ENCODE measurements at places on chromosomes 3 and 15.
A peak's percentile ranks its signal among the peaks of the same experiment; 100 is the strongest.

DNA sequence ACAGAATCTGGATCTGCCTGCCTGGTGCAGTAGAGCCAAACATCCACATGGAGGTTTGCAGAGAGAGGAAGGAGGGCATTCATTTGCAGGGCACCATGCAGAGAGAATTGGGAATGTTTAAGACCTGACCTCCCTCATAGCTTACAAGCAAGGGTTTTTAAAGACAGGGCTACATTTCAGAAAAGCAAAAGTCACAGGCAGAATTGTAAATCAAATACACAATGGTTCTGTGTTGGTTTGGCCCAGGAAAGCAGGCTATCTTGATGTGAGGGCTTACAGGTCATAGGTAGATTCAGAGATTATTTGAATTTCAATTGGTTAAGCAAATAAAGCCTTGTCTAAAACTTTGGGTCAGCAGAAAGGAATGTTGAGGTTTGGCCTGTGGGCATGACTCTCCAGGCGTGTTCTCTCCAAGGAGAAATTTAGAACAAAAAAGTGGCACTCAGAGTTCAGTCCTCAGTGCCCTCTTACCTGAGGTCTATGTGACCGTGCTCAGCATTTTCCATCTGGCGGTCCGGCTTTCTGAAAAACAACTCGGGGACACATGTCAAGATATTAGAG lies 91.5 kb downstream of the CD47 start:
- no peak for DNase-seq

- DNase-seq = no peak
Measured at GRCh38 chr15:56168394-56168793, 75.3 kb downstream of the RFX7 start.

DNA sequence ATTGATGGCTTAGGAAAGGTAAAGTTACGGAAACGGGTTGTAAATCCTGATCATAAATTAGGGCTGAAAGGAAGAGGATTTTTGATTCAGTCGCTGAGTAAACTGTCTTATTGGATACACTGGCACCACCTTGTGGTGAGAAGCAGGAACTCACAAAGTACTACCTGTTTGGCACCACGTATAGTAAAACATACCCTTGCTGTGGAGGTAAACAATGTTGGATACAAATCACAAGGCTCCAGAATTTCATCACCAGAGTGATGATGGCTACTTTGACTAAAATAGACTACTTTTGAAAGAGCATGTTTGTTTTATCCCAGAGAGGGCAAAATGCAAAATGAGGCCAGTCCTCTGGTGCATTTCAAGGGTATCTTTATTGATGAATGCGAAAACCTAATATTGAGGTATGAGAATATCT lies 216.9 kb downstream of the IGSF11 start:
- DNase-seq = peak; percentile 5

DNA sequence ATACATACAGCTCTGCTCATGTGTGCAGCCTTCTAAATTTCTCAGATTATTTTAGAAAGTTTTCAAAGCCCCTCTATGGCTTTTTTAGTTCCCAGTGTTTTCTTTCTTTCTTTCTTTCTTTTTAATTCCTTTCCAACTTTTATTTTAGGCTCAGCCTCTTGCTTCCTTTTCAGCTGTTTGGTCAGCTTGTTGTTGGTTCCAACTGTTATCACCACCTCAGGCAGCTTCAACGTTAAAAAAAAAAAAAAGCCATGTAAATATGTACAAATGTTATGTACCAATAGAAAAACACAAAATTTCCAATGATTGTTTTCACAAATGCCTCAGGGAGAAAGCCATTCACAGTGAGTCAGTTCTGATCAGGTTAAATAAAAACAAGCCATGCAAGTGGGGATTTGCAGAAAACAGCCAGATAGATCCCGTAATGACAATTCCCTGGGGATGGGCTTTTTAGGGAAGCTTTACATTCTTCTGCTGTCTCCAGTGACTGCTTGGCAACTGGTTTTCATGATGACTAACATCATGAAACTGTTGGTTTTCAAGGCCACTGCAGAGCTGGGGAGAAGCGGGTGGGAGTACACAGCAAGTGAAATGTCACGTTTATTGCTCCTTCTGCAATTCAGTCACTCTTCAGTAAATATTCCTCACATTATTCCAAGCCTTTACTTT lies 908.4 kb downstream of the EPHA3 start:
- DNase-seq = no peak

GRCh38 chr3:149564079-149564478 lies 89.6 kb downstream of the TM4SF4 start:
- DNase-seq = no peak

GRCh38 chr15:40558952-40559742 lies 5.7 kb downstream of the CCDC32 start:
- no peak for DNase-seq

DNA sequence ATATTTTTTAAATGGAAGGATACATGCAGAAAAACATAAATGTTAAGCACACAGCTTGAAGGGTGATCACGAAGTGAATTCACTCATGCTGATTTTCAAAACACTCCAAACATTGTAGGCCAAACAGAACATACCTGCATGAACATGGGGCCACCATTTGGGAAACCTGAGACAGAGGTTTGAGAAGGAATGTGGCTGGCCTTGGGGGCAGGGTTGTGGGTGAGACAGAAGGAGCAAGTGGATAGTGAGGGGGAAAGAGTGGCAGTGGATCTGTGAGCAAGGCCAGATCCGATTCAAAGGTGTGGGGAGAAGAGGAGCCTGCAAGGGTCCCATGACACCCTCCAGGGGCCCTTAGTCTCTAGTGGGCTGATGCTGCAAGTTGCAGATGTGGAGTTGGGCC lies 94.9 kb downstream of the HMG20A start:
- DNase-seq = no peak

- no peak for DNase-seq
Measured at GRCh38 chr3:35120026-35120425, 519.3 kb upstream of the ARPP21 start.

GRCh38 chr3:72830452-72831223 lies 17.6 kb downstream of the SHQ1 start:
- DNase-seq = no peak

DNA sequence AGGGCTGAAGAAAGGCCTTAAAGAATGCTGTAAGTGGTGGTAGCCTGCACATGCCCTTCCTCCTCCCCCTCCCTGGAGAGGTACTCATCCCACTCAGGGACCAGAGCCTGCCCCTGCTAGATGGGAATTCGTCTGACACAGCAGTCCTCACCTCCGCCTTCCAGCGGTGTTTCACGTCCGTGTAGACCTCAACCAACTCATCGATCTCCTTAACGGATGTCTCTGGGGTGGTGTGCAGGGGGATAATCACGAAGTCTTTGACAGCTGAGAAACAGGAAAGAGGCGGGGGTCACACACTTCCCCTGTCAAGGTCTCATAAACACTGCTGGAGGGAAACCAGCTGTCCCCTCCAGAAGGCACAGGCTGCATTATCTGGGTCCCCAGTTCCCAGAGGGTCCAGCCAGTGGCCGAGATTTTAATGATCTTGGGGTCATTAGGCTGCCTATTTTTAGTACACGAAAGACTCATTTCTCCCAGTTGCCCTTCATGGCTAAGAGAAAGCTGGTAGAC lies 9.9 kb downstream of the DNASE1L3 start:
- no peak for DNase-seq

DNA sequence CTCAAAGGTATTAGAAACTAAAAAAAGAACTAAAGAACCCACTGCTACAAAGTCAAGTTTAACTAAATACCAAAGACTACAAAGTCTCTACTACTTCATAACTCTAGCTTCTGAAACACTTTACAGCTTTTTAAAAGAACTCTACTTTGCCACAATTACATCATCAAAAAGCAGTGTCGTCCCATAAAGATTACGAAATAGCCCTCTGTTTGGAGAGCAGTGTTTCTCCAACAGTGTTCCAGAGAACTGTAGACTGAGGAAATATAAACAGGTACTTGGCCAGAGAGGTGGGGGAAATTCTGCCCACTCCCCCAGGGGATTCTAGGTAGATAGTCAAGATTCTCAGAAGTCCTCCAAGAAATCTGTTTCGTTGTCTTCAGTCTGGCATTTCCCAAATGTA lies 225.6 kb downstream of the PDZRN3 start:
- DNase-seq = no peak

DNA sequence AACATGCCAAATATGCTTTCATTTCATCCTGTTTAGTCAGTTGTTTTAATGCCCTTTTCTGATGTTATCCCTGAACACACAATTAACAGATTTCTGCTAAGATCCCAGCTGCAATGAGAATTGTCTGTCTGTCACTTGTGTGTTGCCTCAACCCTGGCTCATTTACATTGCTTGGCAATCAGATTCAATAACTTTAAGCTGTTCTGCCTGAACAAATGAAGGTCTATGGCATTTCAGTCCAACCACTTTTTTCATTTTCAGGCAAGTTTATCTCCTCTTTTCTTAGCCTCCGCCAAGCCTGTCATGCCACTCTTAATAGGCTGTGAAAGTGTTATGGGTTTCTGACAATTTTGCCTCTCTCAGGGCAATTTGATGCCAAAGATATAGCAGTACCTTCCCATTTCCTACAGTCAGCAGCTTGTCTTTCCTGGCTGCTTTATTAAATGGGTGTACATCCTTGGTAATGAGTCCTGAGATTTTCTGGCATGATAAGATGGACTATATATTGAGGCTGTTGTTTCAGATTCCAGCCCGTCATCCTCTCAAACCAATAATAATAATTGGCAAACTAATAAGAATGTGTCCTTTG lies 68.7 kb upstream of the ADAMTS9 start:
- DNase-seq = no peak

- DNase-seq = no peak
Measured at GRCh38 chr3:28859897-28860296, 421.0 kb upstream of the RBMS3 start.

DNA sequence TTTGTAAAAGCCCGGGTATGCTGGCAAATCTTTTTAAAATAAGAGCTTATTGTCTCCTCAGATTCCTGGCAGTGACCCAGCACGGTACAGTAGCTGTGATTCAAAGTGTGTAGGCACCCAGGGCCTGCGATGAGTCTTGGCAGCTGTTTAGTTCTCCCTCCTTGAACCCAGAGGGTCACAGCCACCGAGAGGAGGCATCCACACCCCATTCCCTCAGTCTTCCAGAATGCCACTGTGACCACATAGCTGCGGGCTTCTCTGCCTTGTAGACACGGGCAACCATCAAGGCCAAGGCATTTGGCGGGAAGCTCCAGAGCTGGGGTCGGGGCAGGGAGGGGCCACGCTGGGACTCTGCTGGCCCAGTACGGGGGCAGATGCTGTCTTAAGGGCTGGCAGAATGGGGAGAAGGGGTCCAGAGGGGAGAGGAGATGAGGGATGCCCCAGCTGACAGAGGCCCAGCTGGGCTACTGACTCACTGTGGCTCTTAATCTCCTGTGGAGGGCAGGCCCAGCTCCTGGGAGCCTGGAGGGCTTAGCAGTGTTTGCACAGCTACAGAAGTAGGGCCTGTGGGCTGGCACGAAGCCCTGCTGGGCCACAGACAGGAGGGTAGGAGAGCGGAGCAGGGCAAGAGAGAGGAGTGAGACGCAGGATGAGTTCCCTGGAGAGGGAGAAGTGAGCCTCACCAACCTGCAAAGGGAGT lies 68.8 kb upstream of the DLG1 start:
- no peak for DNase-seq

GRCh38 chr3:139121513-139122220 lies 77.0 kb upstream of the PRR23C start:
- no peak for DNase-seq

DNA sequence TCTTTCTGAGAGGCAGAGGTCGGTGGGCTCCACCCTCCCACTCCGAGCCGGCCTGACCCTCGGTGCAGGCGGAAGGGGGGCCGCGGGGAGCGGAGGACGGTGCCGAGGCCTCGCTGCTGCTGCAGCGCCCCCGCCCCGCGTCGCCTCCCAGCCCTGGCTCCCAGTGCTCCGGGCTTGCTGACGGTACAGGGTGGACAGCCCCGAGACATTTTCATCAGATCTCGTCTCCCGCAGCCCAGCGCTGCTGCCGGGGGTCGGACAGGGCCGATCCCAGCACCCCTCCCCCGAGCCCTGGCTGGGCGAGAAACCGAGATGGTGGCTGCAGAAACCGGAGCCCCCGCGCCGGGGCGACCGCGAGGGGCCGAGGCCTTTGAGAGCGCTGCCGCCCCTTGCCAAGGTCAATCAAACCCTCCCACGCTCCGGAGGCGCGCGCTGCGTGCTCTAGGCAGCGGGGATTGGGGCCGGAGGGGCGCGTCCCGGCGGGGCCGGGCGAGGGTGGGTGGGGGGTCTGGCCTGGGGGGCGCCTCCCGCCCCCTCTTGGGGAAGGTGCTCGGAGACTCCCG lies 42.5 kb downstream of the EPHB3 start:
- DNase-seq = no peak

DNA sequence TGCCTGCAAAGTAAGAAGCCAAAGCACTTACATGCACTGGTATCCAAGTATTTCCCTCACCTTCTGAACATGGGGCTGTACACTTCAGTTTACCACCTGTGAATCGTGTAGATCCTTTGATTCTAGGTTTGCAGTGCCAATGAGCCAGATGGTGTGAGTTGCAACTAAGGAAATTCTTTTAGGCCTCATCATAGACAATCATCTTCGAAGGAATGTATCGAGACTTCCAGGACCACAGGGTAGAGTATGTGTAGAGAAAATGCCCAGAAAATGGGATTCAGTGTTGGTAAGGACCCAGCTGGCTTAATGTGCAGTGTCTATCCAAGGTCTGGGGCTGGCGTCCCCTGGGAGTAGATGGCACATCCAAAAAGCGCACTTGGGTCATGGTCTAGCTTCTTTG lies 323.2 kb upstream of the TPM1 start:
- DNase-seq = no peak

GRCh38 chr15:88738796-88739195 lies 64.4 kb upstream of the ACAN start:
- DNase-seq = no peak

DNA sequence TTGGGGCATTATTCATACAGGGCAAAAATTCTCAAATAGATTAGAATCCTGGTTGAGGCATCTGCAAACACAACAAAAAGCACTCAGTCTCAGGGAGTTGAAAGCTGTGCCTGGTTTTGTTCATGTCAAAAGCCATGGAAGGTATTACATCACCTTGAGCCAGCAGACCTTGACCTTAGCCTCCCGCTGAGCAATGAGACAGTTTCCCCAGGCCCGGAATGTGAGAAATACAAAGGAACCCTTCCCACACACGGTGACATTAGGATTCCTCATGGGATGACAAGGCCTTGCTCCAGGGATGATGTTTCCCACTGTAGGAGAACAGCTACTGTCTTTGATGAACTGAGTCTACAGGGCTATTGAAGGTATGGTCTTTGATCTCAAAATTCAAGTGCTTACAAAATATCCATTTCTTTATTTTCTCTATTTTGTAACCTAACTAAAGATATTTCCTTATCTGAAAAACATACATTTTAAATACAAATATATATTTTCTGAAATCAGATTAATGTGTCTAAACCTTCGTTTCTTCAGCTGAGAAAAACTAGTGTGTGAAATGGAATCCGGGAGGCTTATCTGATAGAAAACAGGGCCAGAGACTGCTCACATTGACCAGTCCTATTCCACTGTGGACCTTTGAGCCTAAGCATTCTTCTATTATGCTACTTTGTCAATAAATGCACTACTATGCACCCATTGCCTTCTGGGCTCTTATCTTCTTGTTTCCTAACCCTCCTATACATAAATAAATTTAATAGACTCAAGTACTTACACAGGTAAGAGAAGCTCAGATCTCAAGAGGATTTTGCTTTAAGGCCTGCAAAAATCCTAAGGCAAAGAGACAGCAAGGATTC lies 298.2 kb downstream of the KBTBD8 start:
- DNase-seq = no peak

- no peak for DNase-seq
Measured at GRCh38 chr3:125511420-125512118, 8.4 kb downstream of the SNX4 start.

All from stimulated activated CD4-positive, alpha-beta T cell treated with anti-CD3 and anti-CD28 coated beads, Interleukin-2, amount 100 ng/mL, for 4 hours (primary cell).